ENCODE measurements at places on chromosomes 2 and 18.

DNA sequence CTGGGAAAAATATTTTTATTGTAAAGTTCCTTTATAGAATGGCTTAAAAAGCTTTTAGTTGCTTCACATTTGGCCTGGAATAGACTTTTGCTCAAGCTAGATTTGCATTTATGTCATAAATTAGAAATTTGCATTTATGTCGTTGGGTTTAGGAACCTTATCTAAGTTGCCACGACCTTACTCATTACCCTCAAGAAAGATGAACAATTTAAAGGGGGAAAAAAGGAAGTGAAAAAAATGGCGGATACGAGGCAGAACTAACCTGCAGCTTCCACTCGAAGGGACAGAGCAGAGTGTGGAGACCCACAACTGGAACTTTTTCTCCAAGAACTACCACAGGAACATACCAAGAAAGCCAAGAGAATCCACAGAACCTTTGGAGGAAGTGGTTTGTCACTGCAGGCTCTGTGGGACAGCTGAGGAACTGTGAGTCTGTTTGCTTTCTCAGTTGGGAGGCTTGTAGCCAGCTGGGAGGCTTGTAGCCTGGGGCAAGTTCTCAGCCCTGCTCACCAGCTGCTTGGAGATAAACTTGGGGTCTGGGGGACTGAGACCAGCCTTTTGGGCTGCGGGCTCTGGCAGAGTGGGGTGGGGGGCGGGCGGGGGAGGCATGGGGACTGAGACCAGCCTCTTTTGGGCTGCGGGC lies 349.9 kb upstream of the MEIS1 start:
- DNase-seq = no peak

DNA sequence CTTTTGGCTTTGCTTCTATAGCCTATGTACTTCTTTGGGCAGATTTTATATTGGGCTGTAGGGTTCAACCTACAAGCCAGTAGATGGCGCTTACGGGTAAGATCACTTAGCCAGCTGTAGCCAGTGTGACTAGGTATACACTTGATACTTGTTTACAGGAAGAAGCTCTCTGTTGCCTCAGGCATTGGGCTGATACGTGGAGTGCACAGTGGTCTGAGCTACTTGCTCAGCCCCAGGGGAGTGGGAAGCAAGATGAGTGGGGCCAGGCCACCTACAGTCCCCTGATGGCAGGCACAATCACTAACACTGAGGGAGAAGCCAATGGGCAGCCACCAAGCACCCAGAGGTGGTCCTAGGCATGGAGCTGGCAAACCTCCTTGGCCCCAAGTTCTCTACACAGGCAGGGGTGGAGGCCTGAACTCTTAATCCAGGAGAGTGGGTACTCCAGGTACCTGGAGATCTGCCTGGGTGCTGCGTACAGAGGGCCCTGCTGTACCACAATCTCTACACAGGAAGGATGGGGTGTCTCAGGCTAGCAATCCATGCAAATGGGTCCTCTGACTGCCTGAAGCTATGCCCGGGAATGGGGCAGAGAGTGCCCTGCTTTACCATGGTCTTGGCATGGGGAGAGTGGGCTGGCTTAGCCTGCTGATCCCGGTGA lies 122.2 kb downstream of the NCOA1 start:
- DNase-seq = peak; percentile 4

DNA sequence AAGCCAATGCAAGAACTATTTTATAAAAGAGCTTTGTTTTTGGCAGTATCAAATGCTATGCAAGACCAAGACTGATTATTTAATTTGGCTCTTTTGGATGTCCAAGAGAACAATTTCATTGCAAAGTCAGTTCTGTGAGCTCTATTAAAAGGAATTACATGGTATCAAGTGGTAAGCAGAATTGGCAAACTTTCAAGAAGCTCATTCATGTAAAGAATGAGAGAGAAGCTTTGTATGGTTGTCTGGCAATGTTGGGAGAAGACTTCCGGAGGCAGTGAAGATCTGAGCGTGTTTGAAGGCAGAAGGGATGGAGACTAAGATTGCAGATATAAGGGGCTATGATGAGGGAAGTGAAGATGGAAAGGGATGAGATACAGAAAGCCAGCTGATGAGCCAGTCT lies 49.6 kb downstream of the CPS1 start:
- DNase-seq = no peak

DNA sequence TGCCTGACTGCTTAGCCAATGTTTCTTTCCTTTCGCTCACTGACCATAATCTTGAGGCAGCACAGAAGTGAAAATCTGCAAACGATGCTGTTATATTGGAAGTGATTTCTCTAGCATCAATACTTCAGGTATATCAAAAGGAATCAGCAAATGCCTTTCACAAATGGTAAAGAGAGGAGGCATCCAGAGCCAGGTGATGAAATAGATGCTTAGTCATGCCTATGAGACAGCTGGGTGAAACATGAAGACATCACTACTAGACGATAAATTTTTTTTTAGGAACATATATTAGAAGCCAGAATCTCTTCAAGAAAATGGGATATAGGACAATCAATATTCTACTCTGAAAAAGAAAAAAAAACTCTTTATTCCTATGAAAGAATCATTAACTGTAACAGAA lies 249.2 kb upstream of the SLC39A10 start:
- no peak for DNase-seq

DNA sequence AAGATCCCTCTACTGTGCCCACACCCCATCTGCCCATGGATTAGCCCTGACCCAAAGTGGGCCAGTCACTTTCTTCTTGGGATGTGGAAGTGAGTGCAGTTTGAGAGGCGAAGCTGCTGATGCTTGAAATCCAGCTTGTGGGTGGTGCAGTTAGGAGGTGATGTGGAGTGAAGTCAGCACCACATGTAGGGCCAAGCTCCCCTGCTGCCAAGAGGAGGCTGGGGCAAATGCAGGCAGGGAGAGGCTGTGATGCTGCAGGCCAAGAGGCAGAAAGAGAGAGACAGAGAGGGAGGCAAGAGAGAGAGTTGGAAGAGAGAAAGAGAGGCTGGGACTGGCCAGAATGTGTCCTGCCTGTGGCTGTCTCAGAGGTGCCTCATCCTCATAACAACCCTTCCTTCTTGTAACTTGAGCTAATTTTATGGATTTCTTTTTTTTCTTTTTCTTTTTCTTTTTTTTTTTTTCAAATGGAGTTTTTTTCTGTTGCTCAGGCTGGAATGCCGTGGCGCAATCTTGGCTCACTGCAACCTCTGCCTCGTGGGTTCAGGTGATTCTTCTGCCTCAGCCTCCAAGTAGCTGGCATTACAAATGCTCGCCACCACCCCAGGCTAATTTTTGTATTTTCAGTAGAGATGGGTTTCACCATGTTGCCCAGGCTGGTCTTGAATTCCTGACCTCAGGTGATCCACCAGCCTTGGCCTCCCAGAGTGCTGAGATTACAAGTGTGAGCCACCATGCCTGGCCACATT lies 35.3 kb upstream of the CAB39 start:
- no peak for DNase-seq

DNA sequence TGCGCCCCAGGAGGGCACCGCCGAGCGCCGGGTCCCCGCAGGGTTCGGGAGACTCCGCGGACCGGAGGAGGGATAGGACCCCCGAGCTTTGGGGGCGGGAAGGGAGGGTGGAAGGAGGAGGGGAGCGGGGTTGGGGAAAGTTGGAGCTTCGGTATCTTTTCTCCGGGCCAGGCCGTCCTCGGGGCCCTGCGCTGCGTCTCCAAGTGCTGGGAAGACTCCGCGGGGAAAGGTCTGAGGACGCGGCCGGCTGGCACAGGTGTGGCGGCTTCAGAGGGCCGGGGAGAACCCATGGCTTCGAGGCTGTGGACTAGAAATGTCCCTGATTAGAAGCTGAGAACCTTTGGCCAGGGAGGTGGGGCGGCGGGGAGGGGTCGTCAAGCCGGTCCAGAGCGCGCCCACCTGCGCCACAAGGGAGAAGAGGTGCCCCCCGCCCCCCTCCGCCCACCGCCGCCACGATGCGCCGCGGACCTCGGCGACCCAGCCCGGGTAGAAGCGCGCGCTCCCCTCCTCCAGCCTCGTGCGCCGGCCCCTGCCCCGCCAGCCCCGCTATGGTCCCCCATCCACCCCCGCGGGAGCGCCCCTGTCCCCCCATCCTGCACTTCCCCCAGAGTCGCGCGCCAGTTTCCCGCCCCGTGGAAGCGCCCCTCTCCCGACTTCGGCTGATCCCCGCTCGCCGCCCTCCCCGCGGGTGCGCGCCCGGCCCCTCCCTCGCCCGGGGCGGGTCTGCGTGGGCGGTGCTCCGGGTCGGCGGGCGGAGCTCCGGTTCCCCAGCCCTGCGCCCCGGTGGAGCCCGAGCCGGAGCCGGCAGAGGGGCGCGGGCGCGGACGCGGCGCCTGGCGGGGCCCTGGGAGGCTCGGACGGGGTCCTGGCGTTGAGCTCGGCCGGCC lies at the start of gene SNTG2:
TSS of gene SNTG2 (plus strand) at position 770 of the 887 bp plus-strand sequence. CDS start 148 bp downstream, outside the sequence.
- peak; percentile 32 for DNase-seq

GRCh38 chr2:73852020-73852419 lies 23.3 kb downstream of the STAMBP start:
- DNase-seq = no peak

DNA sequence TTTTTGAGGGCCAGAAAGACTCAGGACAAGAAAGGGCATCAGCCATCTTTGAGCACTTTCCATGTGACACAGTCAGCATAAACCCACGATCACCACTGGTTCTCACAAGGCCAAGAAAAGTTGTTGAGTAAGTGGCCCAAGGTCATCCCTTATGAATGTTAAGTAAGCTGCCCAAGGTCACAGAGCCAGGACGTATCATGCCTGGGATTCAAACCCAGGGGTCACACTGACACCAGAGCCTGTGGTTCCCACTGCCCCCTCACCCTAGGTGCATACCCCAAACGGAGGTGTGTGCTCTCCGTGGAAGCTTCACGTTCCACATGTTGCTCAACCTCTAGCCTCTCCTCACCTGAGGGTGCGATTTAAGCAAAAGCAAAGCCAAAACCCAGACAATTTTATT lies 2.3 kb upstream of the CTIF start:
- DNase-seq = no peak

DNA sequence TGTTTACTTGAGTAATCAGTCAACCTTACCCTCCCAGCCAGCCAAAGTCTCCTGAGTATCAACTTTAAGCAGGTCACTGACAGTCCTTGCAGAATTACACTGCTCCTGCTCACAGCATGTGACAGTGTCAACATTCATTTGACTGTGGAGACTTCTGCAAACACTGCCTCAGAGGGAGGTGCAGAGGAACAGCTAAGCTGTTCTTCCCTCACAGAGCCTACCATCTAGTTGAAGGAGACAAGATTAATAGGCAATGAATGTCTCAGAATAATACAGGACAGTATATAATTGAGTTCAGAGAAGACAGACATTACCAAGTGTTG lies 11.9 kb downstream of the SLC14A2 start:
- DNase-seq = no peak

DNA sequence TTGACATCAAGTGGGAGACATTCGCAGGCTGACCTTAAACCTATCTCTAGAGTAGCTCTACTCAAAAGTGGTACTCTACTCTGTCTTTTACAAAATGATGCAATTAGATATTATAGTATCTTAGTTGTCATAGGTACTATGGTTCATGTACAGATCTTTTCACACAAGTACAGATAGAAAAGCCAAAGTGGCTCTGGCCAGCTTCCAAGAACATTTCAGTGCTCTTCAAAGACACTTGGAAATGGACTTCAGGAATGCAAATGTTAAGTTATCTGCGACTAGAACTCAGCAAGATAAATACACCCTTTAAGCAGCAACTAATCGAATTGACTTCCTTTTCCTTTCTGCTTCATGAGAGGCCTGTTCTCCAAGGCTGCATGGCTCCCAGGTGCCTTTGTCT lies 718.7 kb upstream of the FAM98A start:
- no peak for DNase-seq

DNA sequence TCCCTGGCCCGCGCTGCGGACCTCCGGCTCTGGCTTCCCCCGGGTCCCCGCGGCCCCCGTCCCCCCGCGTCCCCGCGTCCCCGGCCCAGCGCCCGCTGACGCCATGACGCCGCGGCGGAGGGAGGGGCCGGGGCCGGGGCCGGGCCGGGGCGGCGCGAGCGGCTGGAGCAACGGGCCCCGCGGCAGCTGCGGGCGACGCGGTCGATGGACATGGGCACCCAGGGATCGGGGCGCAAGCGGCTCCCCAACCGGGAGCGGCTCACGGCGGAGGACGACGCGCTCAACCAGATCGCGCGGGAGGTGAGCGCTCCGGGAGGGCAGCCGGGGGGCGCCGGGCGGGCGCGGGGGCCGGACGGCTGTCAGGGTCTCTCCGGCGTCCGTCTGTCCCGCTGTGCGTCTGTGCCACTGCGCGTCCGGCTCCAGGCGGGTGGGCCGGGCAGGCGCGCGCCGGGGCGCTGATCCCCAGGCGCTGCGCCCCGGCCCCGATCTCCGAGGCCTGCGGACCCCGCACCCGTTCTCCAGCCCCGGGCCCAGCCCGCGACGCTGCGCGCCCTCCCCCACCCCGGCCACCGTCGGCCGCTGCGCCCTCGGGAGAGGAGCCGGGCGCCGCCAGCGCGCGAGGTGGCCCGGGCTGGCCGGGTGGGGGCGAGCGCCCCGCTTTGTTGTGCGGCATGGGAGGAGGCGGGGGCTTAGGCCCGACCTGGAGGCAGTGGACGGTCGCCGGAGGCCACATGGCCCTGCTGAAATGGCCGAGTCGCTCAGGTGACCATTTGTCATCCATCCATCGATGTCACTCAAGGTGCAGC lies at the start of gene LRRFIP1:
TSS of gene LRRFIP1 (plus strand) at position 147 of the 806 bp plus-strand sequence. CDS start at position 205, 58 bp downstream.
- no peak for DNase-seq

DNA sequence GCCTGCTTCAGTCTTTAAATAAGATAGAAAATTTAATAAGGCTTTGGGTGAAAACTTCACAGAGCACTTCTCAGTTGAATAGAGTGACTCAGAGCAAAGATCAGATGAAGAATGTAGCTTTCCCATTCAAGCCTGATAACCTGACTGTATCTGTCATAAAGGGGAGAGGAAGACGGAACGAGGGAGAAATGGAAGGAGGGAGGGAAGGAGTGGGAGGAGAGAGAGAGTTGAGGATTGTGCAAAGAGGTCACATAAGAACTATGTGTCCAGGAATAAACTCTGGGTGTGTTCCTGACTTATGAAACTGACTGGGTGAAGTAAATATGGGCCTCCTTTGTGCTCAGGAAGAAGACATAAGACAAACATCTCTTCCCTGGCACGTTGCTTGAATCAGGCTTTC lies 385.5 kb downstream of the LPIN1 start:
- DNase-seq = no peak

DNA sequence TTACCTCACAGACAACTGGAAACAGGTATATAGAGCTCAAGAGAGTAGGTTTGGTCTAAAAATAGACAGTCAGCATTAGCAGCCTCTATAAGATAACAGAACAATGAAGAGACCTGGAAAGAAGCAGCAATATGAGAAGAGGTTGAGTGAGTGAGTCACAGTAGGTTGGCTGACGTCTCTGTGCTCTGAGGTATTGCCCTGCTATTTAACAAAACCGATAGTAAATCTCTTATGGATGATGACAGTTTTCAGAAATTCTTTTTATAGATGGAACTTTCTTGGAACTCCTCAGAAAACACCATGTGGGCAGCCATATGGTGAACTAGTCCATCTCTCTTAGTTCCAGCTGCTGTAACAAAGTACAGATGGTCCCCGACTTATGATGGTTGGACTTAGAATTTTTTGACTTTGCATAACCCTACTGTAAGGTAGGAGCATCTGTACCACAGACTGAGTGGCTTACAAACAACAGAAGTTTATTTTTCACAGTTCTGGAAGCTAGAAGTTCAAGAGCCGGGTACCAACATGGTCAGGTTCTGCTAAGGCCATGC lies 123.5 kb downstream of the MBD2 start:
- DNase-seq = no peak

All from activated gamma-delta T cell treated with Interleukin-2 at 50 U/mL for 16 hours (primary cell).